ENCODE measurements at places on chromosomes 7 and 10.

DNA sequence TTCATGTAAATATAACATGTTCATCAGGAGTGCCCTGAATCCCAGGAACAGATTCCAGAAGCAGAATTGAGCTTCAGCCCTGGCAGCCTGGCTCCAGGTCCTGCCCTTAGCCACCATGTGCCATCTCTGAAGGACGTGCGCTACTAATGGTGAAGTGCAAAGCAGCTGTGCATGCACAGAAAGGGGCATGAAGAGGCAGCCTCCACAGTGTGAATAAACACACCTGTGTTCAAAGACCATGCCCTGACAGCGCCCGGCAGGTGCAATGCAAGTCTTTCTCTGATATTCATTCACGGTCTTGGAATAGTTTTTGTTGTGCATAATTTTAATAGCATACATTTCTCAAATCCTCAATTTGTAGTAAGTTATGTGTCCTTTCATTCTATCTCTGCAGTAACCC is 250.4 kb upstream of the TCERG1L start:
- DNase-seq = no peak

DNA sequence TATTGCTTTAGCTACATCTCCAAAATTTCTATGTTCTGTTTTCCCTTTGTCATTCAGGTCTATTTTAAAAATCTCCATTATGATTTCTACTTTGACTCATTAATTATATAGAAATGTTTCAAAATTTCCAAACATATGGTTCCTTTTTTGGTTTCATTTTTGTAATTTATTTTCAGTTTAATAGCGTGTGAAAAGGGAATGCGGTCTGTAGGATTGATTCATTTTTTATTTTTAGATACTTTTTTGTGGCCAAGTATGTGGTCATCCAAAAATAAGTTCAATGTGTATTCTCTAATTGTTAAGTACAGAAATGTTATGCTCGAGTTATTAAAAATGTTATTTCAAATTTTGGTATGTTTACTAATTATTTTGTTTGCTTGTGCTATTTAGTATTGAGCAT is 72.5 kb upstream of the ANKRD1 start:
- no peak for DNase-seq

- no peak for DNase-seq
Observed at GRCh38 chr10:120929166-120929565, 78.0 kb downstream of the WDR11 start.

GRCh38 chr7:73738220-73738611 is 386 bp downstream of the ABHD11 start:
- DNase-seq = peak; percentile 70

GRCh38 chr10:8306685-8307364 is 252.3 kb downstream of the GATA3 start:
- DNase-seq = no peak

DNA sequence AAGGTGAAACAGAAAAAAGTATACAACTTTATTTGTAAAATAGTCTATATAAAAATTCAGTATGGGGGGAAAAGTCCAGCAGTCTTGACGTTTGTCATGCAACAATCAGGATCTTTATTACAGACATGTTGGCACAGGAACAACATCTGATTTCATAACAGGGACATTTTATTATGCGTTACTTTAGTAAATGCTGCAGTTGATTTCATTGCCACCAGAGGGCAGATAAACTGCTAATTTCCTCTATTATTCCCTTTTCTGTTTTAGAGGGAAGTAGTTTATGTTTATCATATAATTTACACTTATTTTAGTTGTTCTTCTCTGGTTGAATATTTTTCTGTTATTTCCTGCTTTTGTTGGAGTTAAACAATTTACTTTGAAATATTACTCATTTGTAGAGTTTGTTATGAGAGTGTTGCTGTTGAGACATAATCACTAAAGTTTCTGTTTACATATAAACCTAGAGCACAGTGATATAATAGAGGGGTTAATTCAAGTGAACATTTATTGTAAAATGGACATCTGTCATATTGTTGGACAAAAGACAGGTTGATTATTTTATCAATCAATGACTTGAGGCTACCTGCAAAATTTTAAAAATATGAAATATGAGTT is 3.3 kb downstream of the PLXDC2 start:
- DNase-seq = peak; percentile 51

DNA sequence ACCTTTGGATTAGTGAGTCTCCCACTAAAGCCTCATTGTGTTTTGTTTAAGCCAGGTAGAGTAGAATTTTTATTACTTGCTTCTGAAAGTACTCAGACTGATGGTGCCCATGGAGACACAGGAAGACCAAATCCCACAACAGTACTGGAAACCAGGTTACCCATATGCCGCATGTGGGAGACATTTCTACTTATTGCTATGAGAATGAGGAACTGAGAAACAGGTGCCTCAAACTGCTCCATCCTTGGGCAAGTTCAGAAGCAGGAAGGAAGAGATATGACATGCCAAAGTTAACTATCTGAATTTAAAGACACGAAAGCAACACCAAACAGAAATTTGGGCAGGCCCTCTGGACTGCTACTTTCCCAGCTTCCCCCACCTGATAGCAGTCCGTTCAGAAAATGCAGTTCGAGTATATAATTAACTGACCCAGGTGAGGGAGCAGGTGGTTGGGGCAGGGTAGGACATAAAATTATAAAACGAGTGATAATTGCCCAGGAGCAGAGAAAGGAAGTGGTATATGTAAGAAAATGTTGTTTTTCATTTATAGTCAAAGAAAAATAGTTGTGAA is 382.3 kb upstream of the MTPN start:
- DNase-seq = no peak

DNA sequence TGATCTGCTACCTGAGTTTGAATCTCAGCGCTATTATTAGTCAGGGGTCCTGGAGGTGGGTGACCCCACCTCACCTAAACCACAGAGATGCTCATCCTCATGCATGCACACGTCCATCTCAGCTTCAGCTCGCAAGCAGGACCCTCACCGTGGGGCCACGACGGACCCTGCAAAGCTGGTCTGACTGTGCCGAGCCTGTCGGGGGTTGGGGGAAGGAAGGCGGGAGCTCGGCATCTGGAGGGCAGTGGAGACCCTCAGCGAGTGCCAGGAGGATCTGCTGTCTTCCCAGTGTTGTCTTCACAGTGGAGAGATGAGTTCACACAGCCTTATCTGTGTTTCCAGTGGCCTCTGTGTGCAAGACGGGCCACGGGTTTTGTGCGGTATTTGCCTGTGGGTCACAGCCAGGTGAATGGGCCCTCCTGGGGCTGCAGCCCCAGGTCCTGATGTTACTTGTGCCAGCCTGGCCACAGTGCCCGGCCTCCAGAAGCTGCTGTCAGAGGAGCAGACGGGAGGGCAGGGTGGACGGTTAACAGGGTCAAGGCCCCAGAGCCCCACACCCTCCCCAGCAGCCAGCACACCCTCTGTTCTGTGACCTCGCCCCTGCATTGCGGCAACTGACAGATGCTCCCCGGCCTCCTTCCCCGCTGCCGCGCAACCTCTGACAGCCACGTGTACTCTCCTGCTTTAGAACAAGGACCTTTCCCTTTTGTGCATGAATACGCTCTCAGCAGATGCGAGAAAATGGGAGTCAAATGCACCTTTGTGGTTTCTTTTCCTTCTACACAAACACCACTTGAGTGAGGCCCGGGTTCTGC is 528.8 kb downstream of the DNAJB6 start:
- DNase-seq = no peak

All from HuH-7 (cell line).